ENCODE measurements at places on chromosomes 2 and 18.

DNA sequence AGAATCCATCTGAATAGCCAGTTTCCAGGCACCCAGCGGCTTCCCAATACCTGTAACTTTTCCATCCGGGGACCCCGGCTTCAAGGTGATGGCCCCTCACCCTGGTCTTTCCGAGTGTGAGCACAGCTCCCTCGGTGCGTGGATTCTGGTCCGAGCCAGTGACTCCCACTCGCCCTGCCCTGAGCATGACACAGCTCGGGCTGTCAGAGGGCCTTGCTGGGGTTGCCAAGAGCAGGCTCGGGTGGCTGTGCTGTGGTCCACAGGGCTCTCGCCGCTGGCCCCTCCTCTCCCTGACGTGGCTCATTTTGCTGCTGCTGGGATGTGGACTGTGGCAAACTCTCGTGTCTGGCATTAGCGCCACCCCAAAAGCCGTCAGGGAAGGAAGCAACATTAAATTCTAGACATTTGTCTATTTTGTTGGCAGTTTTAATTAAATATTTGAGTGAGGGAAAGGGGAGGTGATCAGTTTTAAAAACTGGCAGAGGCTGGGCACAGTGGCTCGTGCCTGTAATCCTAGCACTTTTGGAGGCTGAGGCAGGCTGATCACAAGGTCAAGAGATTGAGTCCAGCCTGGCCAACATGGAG, 5.6 kb upstream of the ESPNL start:
- no peak for DNase-seq

GRCh38 chr2:11030909-11031308, 119.2 kb downstream of the KCNF1 start:
- DNase-seq, result no peak

- DNase-seq, result no peak
Observed at GRCh38 chr2:212536817-212537725, 1.5 kb downstream of the ERBB4 start.

- DNase-seq, result no peak
Observed at GRCh38 chr2:42888321-42889245, 96.2 kb upstream of the HAAO start.

Measured in inflammatory macrophage treated with lipopolysaccharide for 1 hour (primary cell).